PC-9 (cell line): ENCODE measurements at places on chromosomes 2 and 18. TPM values are rescaled to one million over a fixed set of nuclear protein-coding genes. Genes with fewer than 3 reads are reported as not detected.

DNA sequence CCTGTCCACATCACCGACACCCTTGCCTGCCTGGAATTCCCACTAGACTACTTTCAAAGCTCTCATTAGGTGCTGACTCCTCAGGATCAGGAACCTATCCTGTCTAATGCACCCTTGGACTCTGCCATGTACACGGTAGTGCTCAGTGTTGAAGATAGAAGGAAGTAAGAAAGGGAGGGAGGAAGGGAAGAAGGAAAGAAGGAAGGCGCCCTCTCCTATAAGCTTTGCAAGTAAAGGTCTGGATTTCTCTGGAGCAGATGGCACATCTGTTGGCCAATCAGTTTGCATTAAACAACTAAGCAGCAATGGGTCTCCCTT lies 45.3 kb downstream of the SCTR start:
- no peaks in the 10 kb centered on the region for H3K27me3 ChIP-seq
- no peaks in the 10 kb centered on the region for H3K4me1 ChIP-seq
- H3K4me3 ChIP-seq, result no peak overlapping the region
- DNase-seq, result no peak
- no peak overlapping the region for H3K27ac ChIP-seq
- no peaks in the 10 kb centered on the region for H3K36me3 ChIP-seq

DNA sequence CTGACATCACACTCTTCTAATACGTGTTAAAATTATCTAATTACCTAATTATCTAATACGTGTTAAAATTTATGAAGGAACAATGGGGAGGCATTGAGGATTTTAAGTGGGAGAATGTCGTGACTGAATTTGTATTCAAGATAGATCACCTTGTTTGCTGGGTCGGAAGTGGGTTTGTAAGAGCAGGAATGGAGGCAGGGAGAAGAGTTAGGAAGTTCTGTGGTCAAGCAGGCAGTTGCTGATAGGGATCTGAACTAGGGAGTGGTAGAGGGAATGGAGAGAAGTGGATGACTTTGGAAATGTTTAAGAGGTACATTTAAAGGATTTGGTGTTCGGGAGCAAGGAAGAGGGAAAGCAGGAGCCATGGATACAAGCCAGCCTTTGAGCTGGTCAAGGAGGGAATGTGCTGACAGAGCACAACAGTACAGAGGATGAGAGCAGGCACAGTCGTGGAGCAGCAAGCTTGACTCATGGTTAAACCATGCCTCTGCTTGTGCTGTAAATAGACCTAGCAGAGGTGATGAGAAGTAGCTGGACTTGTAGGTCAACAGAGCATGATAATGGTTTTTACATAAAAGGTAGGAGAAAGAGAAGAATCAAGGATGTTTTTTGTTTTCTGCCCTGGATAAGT lies 16.2 kb downstream of the IL18RAP start:
- no peaks in the 10 kb centered on the region for H3K27me3 ChIP-seq
- H3K36me3 ChIP-seq, result no peaks in the 10 kb centered on the region

- H3K27ac ChIP-seq, result no peak overlapping the region
- no peak for DNase-seq
- H3K27me3 ChIP-seq, result peaks cover 7% of the 10 kb centered on the region; the same call in 1 of the 2 replicates
- H3K36me3 ChIP-seq, result no peaks in the 10 kb centered on the region
- H3K4me3 ChIP-seq, result no peak overlapping the region
Observed at GRCh38 chr2:1548910-1549673, 135.8 kb downstream of the TPO start.

DNA sequence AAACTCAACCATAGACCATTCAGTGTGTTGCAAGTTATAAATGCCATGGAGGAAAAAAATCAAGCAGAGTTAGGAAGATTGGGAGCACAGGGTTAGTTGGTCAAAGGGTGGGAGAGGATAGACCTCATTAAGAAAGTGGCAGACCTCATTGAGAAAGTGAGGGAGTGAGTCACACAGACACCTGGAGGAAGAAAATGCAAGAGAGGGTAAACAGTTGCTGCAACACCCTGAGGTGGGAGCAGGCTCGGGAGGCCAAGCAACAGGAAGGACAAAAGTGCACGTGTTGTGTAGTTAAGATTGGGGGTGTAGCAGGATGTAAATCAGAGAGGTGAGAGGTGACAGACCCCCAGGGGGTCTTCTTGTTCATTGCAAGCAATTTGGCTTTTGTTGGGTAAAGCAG lies 6.4 kb downstream of the IL1RL1 start:
- peak; percentile 8 for DNase-seq
- no peaks in the 10 kb centered on the region for H3K36me3 ChIP-seq
- H3K27me3 ChIP-seq, result no peaks in the 10 kb centered on the region

DNA sequence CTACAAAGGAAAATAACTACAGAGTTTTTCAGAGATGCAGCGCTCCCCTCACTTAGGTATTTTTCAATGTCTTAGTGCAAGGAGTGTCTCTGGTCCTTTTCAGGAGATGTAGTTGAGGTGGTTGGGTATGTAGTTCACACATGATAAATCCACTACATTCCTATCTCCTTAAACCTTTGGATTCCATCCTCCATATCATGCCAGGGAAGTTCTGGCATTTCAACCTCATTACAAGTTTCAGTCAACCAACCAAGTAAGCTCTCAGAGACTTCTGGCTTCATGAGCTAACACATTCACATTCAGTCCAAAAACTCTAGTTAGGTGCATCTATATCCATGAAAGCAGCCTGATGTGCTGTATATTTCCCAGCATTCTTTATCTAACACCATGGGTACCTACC lies 47.3 kb downstream of the MAP3K20 start:
- DNase-seq, result no peak
- H3K4me3 ChIP-seq, result no peak overlapping the region
- no peaks in the 10 kb centered on the region for H3K27me3 ChIP-seq

DNA sequence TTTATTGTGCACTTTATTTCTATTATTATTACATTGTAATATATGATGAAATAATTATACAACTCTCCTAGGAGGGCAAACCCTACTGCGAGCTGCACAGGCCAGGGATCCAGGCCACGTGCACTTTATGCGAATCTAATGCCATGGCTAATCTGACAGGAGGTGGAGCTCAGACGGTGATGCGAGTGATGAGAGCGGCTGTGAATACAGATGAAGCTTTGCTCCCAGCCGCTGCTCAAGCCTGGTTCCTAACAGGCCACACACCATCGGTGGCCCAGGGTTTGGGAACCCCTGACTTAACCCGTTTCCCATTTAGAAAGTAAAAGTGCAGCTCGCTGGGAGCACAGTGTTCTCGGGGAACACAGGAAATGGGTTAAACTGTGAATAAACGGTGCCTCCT lies 40.8 kb upstream of the RAB6D start:
- no peaks in the 10 kb centered on the region for H3K36me3 ChIP-seq
- no peaks in the 10 kb centered on the region for H3K4me1 ChIP-seq
- no peak for DNase-seq
- no peak overlapping the region for H3K27ac ChIP-seq

DNA sequence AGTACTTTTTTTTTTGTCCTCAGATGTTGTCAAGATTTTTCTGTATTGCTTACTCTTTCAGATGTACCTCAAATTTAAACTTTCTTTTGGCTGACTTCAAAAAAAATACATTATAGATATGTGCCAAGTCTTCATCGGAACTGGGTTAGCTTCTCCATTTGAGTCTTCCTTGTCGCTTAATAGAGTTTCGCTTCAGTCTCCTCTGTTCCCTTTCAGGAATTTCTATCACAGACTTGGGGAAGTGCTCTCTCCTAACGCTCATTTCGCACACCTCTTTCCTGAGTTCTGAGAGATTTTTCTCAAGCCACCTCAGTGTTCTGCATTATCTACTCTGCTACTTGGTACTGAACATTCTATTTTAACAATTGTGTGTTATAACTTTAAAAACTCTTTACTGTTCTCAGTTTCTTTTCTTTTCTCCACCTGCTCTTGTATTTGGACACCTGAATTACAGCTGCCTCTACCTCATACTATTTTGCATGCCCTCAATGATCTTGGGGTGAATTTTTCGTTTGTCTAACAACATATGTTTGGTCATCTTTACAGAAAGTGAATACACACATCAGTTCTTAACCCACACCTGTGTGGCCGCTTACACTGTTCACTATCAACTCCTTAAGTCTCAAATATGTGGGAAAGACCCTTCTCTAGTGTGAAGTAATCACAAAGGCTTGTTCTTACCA lies 16.5 kb downstream of the PTPN2 start:
- no peaks in the 10 kb centered on the region for H3K36me3 ChIP-seq
- H3K4me3 ChIP-seq, result no peak overlapping the region
- H3K27ac ChIP-seq, result no peak overlapping the region
- peaks cover 21% of the 10 kb centered on the region for H3K4me1 ChIP-seq

- no peaks in the 10 kb centered on the region for H3K4me1 ChIP-seq
- H3K27ac ChIP-seq, result no peak overlapping the region
- no peak overlapping the region for H3K4me3 ChIP-seq
- H3K27me3 ChIP-seq, result peaks cover 8% of the 10 kb centered on the region; the same call in 1 of the 2 replicates
- H3K36me3 ChIP-seq, result no peaks in the 10 kb centered on the region
- no peak for DNase-seq
Observed at GRCh38 chr2:6556755-6557154, 309.0 kb downstream of the CMPK2 start.

- no peaks in the 10 kb centered on the region for H3K36me3 ChIP-seq
- no peak overlapping the region for H3K27ac ChIP-seq
- H3K27me3 ChIP-seq, result no peaks in the 10 kb centered on the region
- no peak for DNase-seq
- no peak overlapping the region for H3K4me3 ChIP-seq
Observed at GRCh38 chr2:18612133-18612532, 22.8 kb upstream of the NT5C1B start.

- H3K36me3 ChIP-seq, result no peaks in the 10 kb centered on the region
- DNase-seq, result no peak
- no peak overlapping the region for H3K4me3 ChIP-seq
Observed at GRCh38 chr2:15973481-15974401, 33.4 kb downstream of the MYCN start.

DNA sequence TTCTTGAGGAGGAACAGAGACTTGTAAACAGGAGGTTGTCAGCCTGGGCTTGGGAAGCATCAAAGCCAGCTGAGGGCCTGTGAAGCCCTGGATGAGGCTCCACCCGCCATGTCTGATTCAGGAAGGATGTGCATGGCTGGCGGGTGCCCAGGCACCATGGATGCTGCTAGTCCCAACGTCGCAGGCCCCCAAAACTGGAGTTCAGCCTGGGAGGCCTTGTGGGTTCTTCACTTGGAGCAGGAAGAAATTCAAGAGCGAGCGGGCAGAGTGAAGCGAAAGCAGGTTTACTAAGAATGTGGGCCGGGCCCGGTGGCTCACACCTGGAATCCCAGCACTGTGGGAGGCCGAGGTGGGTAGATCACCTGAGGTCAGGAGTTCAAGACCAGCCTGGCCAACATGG lies 12.1 kb upstream of the PXDN start:
- peaks cover 45% of the 10 kb centered on the region for H3K27me3 ChIP-seq
- H3K27ac ChIP-seq, result no peak overlapping the region
- no peak for DNase-seq
- H3K4me1 ChIP-seq, result no peaks in the 10 kb centered on the region

- no peaks in the 10 kb centered on the region for H3K27me3 ChIP-seq
- H3K36me3 ChIP-seq, result no peaks in the 10 kb centered on the region
- H3K27ac ChIP-seq, result no peak overlapping the region
- no peak overlapping the region for H3K4me3 ChIP-seq
- peak; percentile 47 for DNase-seq
Observed at GRCh38 chr2:182077448-182078142, 91.9 kb downstream of the PPP1R1C start.

DNA sequence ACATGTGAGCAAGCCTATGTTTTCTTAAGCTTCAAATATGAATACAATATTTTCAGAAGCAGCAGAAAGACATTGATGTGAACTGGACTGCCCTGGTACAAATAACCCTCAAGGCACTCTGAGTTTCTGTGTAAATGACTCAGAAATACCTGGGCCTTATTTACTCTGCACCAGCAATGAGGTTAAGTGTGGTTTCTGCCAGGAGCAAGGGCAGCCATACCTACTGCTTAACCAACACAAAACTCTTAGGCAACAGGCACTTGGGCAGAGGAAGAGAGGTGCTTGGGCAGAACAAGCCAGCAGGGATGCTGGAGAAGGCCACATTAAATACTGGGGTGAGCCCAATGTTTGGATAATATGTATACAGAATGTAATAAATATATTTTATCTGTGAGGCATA lies 29.4 kb upstream of the ARL5A start:
- no peaks in the 10 kb centered on the region for H3K27me3 ChIP-seq
- DNase-seq, result peak; percentile 83
- no peak overlapping the region for H3K4me3 ChIP-seq
- H3K36me3 ChIP-seq, result no peaks in the 10 kb centered on the region
- peak overlapping the region; percentile 44 for H3K27ac ChIP-seq

DNA sequence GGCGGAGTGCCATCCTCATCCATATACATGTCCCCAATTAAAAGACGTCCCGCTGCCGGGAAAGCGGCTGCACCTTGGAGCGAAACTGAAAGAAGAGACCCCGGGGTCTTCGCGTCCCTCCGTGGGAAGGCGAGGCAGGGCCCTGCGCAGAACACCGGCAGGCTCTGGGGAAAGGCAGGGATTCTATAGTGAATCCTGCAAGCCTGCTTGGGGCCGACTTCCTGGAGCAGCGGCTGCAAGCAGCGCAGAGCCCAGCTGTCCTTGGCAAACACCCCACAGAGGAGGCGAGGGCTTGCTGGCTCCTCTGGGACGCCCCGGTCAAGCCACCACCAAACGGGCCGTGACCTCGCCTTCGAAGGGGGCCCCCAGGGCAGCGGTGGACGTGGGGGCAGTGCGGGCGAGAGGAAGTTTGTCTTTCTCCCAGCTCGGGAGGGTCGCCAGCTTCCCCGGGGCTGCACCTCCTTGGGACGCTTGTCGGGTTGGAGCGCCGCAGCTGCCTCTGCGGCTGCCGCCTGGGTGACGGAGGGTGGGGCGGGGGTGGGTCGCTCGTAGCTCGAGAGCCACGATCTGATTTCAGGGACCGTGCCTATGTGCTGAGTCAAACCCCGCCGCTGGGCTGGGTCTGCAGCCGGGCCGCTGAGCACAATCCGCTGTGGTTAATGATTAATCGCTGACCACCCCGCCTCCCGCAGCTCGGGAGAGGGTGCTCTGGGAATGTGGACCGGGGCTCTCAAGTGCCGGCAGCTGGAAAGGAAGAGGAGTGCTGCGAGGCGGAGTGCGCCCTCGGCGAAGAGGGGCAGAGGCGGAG lies 486 bp upstream of the GPR39 start:
- DNase-seq, result peak; percentile 97
- H3K4me3 ChIP-seq, result peak overlapping the region; percentile 65
- H3K27ac ChIP-seq, result peak overlapping the region; percentile 95
- no peaks in the 10 kb centered on the region for H3K36me3 ChIP-seq
- H3K4me1 ChIP-seq, result peaks cover 48% of the 10 kb centered on the region

- H3K36me3 ChIP-seq, result no peaks in the 10 kb centered on the region
- H3K4me1 ChIP-seq, result no peaks in the 10 kb centered on the region
- H3K27me3 ChIP-seq, result no peaks in the 10 kb centered on the region
Observed at GRCh38 chr18:40079786-40080185, 1875.2 kb upstream of the PIK3C3 start.

- H3K27me3 ChIP-seq, result no peaks in the 10 kb centered on the region
- DNase-seq, result no peak
- no peak overlapping the region for H3K27ac ChIP-seq
- no peak overlapping the region for H3K4me3 ChIP-seq
- H3K4me1 ChIP-seq, result no peaks in the 10 kb centered on the region
Observed at GRCh38 chr2:110904116-110904778, 171.9 kb downstream of the ACOXL start.

GRCh38 chr2:16261071-16261470 lies 320.7 kb downstream of the MYCN start:
- H3K4me3 ChIP-seq, result no peak overlapping the region
- H3K27me3 ChIP-seq, result peaks cover 40% of the 10 kb centered on the region; the same call in 1 of the 2 replicates
- H3K36me3 ChIP-seq, result no peaks in the 10 kb centered on the region

- H3K27me3 ChIP-seq, result no peaks in the 10 kb centered on the region
- H3K4me1 ChIP-seq, result peaks cover 11% of the 10 kb centered on the region; the same call in 1 of the 2 replicates
- no peak overlapping the region for H3K4me3 ChIP-seq
- no peak for DNase-seq
Observed at GRCh38 chr2:180196419-180196977, 189.4 kb upstream of the CWC22 start.

The TTC27 gene
- 12.0 and 12.8 TPM in 2 replicates for total RNA-seq

The SMYD5 gene
- 28.3 and 32.0 TPM in 2 replicates for total RNA-seq

The SERPINB4 gene
- total RNA-seq, result not detected in 2 replicates

The MATN3 gene
- total RNA-seq, result 1.0 and 1.9 TPM in 2 replicates

The KCNE4 gene
- total RNA-seq, result 0.11 TPM in 1 of 2 replicates, not detected in the other

The EVX2 gene
- total RNA-seq, result not detected in 2 replicates

The TSGA10 gene
- 13.5 and 14.9 TPM in 2 replicates for total RNA-seq

The IL1B gene
- 1.4 TPM in 2 replicates for total RNA-seq
